ENCODE measurements at places on chromosomes 2 and 18.

- DNase-seq: no peak
Measured at GRCh38 chr2:118970396-118971135, 28.6 kb downstream of the MARCO start.

DNA sequence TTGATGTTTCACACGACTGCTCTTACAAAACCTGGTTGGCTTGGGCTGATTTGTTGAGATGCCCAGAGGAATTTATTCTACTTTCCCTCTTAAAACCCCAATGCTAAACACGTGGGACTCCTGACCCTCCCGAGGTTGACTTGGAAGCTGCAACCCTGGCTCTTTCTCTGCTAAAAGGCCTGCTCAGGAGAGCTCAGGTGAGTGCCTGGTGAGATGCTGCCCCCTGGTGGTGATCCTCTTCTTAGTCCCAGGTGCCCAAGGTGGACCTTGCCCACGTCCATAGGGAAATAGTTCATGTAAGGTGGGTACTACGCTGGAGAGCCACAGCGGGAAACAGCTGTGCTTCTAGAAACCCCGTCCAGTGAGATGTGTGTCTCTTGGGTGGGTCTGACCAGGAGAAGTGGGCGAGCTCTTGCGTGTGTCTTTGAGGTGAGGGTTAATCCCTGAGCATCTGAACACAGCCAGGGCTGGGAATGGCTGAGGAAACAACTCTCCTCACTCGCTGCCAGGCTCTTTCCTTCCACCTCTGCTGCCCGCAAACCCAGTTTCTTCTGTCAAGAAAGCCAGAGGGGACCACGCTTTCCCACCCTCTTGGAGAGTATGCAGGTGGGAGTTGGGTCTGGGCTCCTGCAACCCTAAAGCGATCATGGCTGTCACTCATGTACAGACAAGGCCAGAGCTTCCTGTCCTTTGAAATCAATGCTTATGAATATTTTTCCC lies 25.5 kb upstream of the PXDN start:
- DNase-seq: peak; percentile 50

DNA sequence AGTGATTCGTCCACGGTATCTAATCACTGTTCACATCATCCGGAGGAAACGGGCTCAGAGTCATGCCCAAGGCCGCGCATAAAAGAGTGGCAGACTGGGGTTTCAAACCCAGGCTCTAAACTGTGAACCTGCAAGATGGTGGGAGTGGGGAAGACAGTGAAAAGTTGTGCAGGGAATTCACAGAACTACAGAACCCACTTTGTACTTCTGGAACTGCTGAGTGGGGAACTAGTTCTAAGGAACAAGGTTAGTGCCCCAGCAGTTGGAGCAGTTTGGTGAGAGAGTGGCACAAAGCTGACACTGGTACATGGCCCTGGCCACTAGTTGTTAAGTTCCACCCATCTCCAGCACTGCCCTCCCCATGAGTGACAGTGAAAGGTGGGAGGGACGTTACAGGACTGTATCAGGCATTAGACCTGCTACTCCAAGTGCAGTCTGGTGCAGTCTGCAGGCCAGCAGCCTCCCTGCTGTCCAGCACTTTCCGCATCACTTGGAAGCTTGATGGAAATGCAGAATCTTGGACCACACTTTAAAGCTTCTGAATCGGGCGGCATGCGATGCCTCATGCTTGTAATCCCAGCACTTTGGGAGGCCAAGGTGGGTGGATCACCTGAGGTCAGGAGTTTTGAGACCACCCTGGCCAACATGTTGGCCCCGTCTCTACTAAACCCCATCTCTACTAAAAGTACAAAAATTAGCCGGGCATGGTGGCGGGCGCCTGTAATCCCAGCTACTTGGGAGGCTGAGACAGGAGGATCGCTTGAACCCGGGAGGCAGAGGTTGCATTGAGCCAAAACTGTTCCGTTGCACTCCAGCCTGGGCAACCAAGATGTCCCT lies 47.3 kb downstream of the C2orf42 start:
- peak; percentile 58 for DNase-seq

DNA sequence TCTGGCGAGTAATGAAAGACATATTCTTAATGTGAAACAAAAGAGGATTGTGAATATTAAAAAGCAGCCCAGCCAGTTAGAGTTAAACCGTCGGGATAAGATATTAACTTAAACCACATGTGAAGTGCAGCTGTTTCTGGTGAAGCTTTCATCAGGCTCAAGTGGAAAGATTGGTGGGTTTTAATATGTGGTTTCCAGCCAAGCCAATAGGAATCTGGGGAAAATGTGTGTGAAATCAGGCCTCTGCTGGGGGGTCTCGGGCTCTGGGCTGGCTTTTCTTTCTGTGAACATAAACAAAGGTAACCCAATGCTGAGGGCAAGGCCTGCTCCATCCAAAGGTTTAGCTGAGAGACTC lies 279.6 kb downstream of the SLC4A3 start:
- no peak for DNase-seq

- DNase-seq: no peak
Measured at GRCh38 chr2:11118761-11119160, 36.5 kb upstream of the SLC66A3 start.

DNA sequence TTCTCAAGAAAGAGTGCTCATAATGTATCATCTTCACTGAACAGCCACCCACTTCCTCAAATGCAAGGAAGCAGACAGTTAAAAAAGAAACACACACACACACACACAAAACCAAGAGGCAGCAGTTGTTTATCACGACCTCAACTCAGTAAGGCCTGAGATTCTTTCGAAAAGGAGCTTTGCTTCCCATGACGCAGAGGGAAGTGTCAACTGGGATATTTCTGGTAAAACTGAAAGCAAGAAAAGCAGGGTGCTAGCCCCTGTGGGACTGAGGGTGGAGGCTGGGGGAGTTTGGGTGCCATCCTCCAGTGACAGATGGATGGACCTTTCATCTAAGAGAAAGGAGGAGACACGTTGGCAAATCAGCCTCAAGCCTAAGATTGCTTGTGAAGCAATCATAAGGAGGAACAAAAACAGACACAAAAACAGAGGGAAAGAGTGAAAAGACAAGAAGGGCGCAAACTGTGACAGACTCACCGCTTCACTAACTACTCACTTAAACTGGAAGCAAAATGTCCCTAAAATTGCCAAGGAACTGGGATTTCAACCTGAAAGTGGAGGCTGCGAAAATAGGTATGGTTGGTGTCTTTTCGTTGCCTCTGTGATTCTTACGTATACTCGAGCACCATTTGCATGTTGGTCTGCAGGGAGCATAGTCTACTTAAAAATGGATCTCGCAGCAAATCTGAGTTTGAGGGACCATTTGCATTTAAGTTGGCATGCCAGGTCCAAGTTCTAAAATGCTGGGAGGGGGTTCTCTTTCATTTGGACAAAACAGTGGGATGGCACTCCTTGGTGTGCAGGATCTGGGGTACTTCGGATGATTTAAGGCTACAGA lies at the start of gene ARHGAP25:
ARHGAP25 (plus strand) TSS at position 124 of the 838 bp plus-strand sequence; CDS start at position 513, 389 bp downstream.
- peak; percentile 67 for DNase-seq

DNA sequence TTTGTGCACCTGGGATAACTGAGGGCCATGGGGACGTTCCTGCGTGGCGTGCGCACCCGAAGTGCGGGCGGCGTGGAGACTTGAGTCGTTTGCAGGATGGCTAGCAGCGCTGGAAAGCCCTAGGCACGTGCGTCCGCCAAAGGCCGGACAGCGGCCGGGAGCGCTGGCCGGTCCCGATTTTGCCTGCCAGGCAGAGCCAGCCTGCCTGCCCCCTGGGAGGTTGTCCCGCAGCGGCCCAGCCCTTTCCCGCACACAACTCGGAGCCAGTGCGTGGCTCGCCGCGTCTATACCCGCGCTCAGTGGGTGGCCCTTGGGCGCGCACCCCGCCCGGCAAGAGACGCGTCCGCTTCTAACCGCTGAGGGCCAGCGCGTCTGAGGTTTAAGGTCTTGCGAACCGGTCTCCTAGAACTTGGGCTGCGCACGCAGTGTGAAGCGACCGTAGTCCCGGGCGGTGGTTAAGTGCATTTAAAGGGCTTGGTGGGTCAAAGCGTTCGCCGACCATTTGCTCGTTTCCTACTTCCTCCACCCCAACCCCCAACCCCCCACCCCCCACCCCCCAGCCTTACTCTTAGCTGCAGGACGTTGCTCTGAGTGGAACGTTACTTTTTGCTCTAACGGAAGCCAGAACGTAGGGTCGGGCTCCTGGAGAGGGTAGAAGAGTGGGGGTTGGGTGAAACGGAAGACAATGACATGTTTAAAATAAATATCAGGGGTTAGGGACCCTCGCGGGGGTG lies 627 bp downstream of the CDCA7 start:
- no peak for DNase-seq

DNA sequence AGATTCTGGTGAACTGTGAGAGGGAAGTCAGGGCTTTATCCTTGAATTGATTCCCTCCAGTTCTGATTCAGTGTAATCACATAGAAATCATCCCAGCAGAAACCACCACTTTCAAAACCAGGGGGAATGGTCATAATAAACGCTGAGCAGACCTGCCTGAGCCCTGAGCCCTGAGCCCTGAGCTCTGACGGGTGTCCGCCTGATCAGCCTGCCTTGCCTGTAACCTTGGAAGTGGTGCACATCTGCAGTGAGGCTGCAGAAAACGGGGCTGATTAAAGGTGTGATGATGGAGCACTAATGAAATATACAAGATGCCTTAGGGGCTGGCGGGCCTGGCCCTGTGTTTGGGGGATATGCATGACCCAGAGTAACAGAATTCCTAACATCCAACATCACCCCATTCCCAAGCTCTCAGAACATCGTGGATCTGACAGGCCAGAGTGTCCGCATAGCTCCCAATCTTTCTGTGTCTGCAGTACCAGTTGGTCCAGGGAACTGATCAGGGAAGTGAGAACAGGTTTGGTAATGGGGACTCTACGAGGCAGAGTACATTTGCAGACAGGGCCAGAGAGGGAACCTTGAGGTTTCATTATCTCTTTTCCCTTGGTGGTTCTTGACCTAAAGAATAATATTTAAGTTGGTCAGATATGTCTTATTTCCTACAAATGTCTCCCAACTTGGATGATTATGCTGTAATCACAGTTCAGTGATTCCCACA lies 37.8 kb downstream of the KCTD18 start:
- no peak for DNase-seq

DNA sequence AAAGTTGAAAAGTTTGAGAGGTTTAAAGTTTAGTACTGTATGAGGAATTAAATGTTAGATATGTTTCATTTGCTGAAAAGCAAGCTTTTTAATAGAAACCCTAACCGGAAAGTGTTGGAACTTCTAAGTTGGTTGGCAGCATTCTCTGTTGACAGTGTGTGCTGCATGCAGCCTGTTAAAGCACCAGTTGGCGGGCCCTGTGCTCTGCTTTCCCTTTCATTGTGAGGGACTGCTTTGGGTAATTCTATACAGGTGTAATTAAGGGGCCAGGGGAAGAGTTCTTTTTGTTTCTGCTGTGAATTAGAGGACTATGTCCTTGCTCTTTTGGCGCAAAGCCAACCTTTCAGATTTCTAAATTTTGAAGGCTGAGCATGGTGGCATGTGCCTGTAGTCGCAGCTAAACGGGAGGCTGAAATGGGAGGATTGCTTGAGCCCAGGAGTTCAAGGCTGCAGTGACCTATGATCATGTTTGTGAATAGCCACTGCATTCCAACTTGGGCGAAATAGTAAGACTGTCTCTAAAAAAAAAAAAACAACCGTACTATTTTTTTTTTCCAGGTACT lies 20.1 kb downstream of the PLEKHB2 start:
- no peak for DNase-seq

DNA sequence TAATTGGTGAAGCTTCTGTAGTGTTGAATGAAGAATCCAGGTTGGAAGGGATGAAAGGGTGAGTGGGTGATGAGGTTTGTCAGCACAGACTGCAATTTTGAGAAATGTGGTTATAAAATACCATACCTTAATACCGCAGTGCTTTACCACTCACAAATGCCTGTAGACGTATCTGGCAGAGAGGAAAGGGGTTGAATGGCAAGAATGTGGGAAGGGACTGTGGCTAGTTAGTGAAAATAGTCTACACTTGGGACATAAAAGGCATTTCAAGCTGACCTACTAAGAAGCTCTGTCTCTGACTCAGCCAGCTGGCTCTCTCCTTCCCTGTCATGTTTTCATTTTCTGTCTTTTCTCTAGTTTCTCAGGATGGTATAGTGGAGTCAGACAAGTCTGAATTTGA lies 25.1 kb downstream of the CDK15 start:
- DNase-seq: no peak

DNA sequence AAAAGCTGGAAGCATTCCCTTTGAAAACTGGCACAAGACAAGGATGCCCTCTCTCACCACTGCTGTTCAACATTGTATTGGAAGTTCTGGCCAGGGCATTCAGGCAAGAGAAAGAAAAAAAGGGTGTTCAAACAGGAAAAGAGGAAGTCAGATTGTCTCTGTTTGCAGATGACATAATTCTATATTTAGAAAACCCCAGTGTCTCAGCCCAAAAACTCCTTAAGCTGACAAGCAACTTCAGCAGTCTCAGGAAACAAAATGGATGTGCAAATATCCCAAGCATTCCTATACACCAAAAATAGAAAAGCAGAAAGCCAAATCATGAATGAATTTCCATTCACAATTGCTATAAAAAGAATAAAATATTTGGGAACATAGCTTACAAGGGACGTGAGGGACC lies 11.1 kb downstream of the SLC8A1 start:
- no peak for DNase-seq

- DNase-seq: peak; percentile 85
Measured at GRCh38 chr2:171159372-171160118, 1.1 kb downstream of the TLK1 start.

- DNase-seq: no peak
Measured at GRCh38 chr18:42915299-42915698, 200.2 kb downstream of the RIT2 start.

DNA sequence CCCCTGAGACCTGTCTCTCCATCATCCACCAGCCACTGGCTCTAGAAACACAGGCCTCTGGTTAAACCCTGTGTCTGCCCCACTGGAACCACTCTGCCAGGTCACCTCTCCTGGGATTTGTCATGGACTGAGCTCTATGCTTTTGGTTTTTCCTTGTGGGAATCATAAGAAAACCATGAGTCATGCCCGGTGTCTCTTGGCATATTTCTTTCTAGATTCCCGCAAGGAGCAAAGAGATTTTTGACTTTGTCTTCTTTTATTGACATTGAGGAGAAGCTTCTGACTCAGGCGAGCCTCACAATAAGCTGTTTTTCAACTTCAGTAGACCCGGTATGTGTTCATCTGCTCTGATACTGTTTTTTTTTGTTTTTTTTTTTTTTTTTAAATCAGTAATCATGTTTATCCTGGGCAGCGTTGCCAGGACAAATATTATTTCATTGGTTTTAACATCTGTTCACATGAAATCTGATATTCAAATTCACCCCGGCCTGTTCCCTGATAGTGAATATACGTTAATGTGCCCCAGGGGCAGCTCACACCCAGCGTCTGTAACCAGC lies 207.1 kb downstream of the ACKR3 start:
- no peak for DNase-seq

GRCh38 chr2:225270053-225270452 lies 129.5 kb upstream of the NYAP2 start:
- no peak for DNase-seq
